Fibroblast of skin of abdomen (primary cell): ENCODE measurements at places on chromosomes 1 and 21.

GRCh38 chr1:53959664-53960250 is 13.6 kb downstream of the LRRC42 start:
- no peak for DNase-seq

DNA sequence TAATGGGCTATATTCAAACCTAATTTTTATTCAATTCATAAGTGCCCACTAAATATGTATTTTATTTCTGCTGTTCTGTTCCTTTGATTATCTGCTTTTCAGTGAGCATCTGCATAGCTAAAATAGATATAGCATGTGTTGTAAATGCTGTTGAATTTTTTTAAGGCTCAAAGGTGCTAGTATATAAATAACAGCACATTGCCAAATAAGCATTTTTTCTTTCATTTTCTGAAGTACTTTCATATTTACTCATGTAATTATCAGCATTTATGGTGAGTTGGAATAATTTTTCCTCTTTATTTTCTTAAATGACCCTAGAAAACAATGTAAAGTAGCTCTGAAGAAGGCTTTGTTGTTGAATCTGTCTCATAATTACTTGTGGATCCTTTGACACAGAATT is 69.6 kb upstream of the B3GALT2 start:
- DNase-seq = no peak

- peak; percentile 88 for DNase-seq
Observed at GRCh38 chr1:27145934-27146354, 9.0 kb downstream of the SLC9A1 start.

DNA sequence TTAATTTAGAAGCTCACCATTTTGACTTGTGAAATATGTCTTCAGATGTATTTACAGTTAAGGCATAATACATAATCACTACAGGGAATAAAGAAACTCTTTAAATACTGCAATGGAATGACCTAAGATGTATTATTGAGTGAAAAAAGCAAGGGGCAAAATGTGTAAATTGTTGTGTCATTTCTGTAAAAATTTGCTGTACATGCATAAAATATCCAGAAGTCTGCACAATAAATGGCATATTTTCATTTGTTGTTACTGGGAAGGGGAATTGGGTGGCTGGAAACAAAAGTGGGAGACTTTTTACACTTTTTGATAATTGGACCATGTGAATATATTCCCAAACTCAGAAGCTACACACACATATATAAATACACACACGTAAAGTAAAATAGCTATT is 17.1 kb downstream of the LRIG2 start:
- no peak for DNase-seq
